Upper lobe of right lung (tissue), 1 donor: ENCODE measurements at places on chromosomes 7 and 10. TPM values are rescaled to one million over a fixed set of nuclear protein-coding genes. Genes with fewer than 3 reads are reported as not detected.

DNA sequence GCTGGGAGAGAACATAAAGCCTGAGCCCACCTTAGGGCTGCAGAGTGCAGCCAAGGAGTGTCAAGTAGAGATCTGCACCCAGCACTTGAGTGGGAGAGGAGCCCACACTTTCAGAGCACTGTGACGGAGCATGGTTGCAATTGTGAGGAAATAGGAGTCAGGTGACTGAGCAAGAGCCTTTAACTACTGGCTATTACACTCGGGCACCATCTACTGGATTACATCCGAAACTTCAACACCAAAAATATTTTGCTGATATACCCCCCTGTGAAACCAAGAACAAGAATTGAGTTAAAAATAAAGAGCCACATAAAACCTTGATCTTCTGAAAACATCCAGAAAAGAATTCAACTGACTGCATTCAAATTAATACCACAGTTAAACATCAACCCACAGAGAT is 657.9 kb downstream of the NXPH1 start:
- no peak for DNase-seq
- no peaks in the 10 kb centered on the region for H3K4me1 ChIP-seq
- no peaks in the 10 kb centered on the region for H3K27me3 ChIP-seq
- no peaks in the 10 kb centered on the region for H3K36me3 ChIP-seq

- no peak overlapping the region for H3K27ac ChIP-seq
- no peak for DNase-seq
- H3K4me1 ChIP-seq, result no peaks in the 10 kb centered on the region
- no peaks in the 10 kb centered on the region for H3K36me3 ChIP-seq
- peaks cover 8% of the 10 kb centered on the region for H3K27me3 ChIP-seq
- no peak overlapping the region for H3K4me3 ChIP-seq
Measured at GRCh38 chr10:1715821-1716220, 21.5 kb downstream of the ADARB2 start.

- H3K4me3 ChIP-seq, result no peak overlapping the region
- H3K4me1 ChIP-seq, result peaks cover 5% of the 10 kb centered on the region
- DNase-seq, result no peak
- no peaks in the 10 kb centered on the region for H3K27me3 ChIP-seq
Measured at GRCh38 chr7:70756789-70757188, 375.2 kb upstream of the GALNT17 start.

- no peaks in the 10 kb centered on the region for H3K27me3 ChIP-seq
- no peaks in the 10 kb centered on the region for H3K36me3 ChIP-seq
- H3K27ac ChIP-seq, result no peak overlapping the region
- H3K4me1 ChIP-seq, result no peaks in the 10 kb centered on the region
Measured at GRCh38 chr10:1274701-1275544, 218.7 kb downstream of the WDR37 start.

- no peak for DNase-seq
- H3K36me3 ChIP-seq, result no peaks in the 10 kb centered on the region
- H3K27ac ChIP-seq, result no peak overlapping the region
- H3K4me1 ChIP-seq, result no peaks in the 10 kb centered on the region
- H3K4me3 ChIP-seq, result no peak overlapping the region
Measured at GRCh38 chr7:141306081-141306480, 232.2 kb downstream of the TMEM178B start.

The TMEM270 gene
- total RNA-seq, result not detected
